ENCODE measurements at places on chromosomes 2 and 18. TPM values are rescaled to one million over a fixed set of nuclear protein-coding genes. Genes with fewer than 3 reads are reported as not detected.

The GKN2 gene
- total RNA-seq: not detected

The UGT1A6 gene
- 130 TPM for total RNA-seq

The TRABD2A gene
- total RNA-seq: 0.34 TPM

The NETO1 gene
- total RNA-seq: 8.1 TPM

The NYAP2 gene
- not detected for total RNA-seq

The TWIST2 gene
- not detected for total RNA-seq

The GALR1 gene
- not detected for total RNA-seq

The CNDP1 gene
- not detected for total RNA-seq

GRCh38 chr2:50443868-50444630, 587.9 kb downstream of the NRXN1 start:
- DNase-seq: no peak

GRCh38 chr2:158753641-158754611, 41.2 kb upstream of the DAPL1 start:
- DNase-seq: peak; percentile 48

- DNase-seq: no peak
These were observed 145.8 kb upstream of the HS6ST1 start for GRCh38 chr2:128464456-128464855.

DNA sequence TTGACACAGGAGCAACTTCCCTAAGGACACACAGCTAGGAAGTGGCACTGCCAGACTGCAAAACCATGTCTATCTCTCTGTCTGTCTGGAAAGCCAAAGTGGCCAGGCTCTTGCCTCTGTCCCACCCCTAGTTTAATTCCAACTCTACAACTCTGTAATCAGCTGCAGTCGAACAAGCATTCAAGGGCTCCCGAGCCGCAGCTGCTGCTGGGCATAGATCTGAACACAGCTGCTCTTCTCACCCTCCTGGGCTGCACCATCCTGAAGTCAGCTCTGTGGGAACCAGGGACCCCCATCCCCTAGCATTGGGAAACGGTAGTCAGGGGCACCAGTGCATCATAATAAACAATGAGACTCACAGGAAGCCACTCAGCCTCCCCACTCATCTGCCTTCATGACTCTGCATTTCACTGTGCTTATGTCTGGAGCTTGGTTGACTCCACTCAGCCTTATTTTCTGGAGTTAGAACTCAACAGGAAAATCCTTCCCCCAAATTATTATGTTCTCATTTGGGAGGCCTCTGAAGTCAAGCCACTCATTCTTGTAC, 44.4 kb upstream of the TMEM163 start:
- no peak for DNase-seq

DNA sequence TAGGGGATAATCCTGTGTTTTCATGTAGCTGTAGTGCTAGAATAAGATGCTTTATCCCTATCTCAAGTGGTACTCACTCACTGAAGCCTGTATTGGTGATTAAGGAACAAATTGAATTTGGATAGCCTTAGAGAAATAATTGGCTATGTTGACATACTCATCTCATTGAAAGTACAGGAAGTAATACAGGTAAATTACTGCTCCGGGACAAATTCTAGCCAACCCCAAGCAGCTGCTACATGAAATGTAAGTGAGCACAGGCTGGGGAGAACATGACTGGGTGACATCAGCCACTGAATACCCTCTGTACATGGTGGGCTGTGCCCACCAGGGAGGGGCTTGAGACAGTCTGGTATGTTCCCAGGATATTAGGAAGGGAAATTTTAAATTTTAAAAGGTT, 188.4 kb upstream of the RASGRP3 start:
- no peak for DNase-seq

GRCh38 chr18:10228326-10228725, 226.1 kb upstream of the APCDD1 start:
- DNase-seq: no peak

GRCh38 chr2:144471305-144472045, 48.4 kb downstream of the ZEB2 start:
- no peak for DNase-seq

GRCh38 chr18:59033974-59034373, 105.7 kb upstream of the SEC11C start:
- no peak for DNase-seq

GRCh38 chr18:38933322-38933721, 1367.7 kb upstream of the CELF4 start:
- peak; percentile 10 for DNase-seq

DNA sequence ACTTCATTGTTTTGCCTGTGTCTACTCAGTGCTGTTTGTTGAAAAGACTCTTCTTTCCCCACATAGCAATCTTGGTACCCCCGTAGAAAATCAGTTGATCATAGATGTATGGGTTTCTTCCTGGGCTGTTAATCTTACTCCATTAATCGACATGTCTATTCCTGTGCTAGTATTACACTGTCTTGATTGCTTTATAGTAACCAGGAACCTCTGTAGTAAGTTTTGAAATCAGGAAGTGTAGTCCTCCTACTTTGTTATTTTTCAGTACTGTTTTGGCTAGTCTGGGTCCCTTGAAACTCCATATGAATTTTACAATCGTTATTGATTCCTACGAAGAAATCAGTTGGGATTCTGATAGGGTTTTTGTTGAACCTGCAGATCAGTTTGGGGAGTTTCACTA, 78.8 kb upstream of the FAM136A start:
- DNase-seq: no peak

- no peak for DNase-seq
These were observed 976.2 kb upstream of the FANCL start for GRCh38 chr2:59217360-59217759.

GRCh38 chr2:30348825-30349224, 98.2 kb upstream of the LCLAT1 start:
- DNase-seq: no peak

GRCh38 chr18:74420481-74420880, 36.6 kb downstream of the DIPK1C start:
- DNase-seq: no peak

- no peak for DNase-seq
These were observed 40.8 kb downstream of the PID1 start for GRCh38 chr2:229230256-229230655.

GRCh38 chr2:103738108-103738507, 976.3 kb downstream of the TMEM182 start:
- peak; percentile 45 for DNase-seq

DNA sequence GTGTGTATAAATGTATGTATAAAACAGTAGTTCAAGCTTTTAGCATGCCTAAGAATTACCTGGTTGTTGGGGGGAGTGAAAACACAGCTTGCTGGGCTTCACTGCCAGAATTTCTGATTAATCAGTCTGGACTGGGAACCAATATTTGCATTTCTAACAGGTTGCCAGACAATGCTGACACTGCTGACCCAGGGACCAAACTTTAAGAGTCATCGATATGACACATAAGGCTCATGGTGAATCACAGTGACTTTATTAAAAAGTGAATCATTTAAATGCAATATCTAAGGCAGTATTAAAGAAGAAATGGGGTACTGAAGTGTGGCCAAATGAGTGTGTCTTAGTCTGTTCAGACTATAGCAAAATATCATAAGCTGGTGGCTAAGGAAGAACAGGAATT, 195.9 kb upstream of the DTNA start:
- no peak for DNase-seq

GRCh38 chr2:220959391-220959802, 612.7 kb downstream of the EPHA4 start:
- no peak for DNase-seq

DNA sequence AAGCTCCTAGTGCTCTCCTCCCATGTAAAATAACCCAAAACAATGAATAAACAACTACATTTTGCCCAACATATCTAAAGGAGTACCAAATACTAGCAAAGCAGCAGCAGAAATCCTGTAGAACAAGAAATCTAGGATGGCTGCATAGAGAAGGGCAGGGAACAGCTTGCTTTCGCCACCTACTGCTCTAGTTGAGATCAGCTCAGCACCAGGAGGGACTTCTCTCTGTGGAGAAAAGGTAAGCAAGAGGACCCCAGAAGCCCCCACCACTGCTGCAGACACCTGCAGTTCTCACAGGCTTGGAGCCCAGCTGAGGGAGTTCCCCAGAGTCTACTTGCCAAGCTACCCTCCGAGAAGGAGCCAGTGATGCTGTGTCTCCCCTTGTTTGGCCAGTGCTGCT, 243.0 kb upstream of the CHST9 start:
- no peak for DNase-seq

DNA sequence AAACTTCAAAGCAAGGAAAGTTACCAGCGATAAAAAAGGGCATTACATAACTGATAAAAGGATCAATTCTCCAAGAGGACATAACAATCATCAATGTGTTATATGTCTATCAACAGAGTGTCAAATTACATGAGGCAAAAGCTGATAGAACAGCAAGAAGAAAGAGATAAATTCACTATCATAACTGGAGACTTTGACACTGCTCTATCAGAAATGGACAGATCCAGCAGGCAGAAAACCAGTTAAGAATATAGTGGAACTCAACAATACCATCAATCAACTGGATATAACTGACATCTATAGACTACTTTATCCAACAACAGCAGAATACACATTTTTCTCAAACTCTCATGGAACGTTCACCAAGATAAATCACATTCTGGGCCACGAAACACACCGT, 65.0 kb downstream of the ROCK2 start:
- DNase-seq: no peak

GRCh38 chr2:8682719-8683667, 1.1 kb downstream of the ID2 start:
- peak; percentile 55 for DNase-seq

DNA sequence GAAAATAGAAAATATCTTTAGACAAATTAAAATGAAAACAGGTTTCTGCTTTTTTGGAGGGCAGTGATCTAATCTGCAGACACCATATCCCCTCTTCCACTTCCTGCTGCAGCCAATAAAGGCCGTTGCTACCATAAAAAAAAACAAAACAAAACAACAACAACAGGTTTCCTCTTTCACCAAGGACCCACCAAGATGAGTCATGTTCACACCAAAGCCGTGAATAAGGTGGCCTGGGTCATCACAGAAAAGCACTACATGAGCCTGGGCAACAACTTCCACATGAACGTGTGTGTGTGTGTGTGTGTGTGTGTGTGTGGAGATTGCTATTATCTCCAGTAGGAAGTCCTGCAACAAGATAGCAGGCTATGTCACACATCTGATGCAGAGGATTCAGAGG, 24.8 kb upstream of the TFCP2L1 start:
- no peak for DNase-seq
